ENCODE measurements at places on chromosomes 12 and 14. TPM values are rescaled to one million over a fixed set of nuclear protein-coding genes. Genes with fewer than 3 reads are reported as not detected.

- no peak for DNase-seq
Observed at GRCh38 chr14:89014569-89014850, 190.1 kb downstream of the TTC8 start.

GRCh38 chr12:6641131-6641530 is 5.4 kb upstream of the LPAR5 start:
- no peak for DNase-seq

DNA sequence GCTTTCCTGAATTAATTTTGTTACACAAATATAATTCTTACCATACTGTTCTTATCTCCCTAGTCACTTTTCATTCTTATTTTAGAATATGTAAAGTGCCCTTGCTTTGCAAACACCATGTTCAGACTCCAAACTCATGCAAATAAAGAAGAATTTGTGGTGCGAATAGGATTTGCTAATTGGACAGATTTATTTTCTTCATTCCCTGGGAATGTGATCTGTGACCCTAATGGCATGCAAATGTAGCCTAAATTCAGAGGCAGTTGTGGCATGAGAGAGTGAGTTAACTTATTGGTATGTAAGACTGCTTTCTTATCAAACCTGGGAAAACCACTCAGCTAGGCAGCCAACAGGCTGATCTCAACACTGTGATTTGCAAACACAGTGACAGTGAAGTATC is 10.0 kb downstream of the CAPZA3 start:
- DNase-seq = no peak

DNA sequence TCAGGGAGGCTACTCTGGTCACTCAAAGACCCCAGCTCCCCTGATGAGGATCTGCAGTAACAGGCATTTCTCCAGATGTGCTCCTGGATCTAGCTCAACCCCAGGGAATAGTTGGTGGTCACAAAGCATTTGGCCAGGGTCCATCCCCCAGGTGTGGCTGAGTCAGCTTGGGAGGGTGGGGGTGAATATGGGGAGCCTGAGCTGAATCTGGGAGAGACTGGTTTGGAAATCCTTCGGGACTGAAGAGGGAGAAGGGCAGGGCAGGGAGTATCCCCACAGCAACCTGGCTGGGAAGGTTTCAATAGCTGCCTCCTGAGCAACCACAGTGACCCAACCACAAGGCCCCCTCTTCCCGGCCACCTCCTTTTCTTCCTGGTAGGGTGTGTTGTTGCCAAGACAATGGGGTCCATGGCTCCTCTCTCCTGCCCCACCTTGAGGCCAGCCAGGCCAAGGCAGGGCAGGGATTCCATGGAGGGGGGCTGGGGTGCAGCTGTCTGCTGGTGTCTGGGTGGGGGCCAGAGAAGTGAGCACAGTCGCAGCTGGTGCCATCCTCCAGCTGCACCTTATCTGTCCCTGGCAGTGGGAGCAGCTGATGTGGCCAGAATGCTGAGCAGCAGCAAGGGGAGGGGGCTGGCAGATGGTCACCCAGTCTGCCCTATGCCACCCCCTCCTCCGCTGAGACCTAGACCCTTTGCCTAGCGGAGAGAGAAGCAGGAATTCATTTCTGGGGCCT is 5.5 kb downstream of the ASIC1 start:
- DNase-seq = no peak

- no peak for DNase-seq
Observed at GRCh38 chr12:108821407-108822397, 35.7 kb downstream of the SSH1 start.

DNA sequence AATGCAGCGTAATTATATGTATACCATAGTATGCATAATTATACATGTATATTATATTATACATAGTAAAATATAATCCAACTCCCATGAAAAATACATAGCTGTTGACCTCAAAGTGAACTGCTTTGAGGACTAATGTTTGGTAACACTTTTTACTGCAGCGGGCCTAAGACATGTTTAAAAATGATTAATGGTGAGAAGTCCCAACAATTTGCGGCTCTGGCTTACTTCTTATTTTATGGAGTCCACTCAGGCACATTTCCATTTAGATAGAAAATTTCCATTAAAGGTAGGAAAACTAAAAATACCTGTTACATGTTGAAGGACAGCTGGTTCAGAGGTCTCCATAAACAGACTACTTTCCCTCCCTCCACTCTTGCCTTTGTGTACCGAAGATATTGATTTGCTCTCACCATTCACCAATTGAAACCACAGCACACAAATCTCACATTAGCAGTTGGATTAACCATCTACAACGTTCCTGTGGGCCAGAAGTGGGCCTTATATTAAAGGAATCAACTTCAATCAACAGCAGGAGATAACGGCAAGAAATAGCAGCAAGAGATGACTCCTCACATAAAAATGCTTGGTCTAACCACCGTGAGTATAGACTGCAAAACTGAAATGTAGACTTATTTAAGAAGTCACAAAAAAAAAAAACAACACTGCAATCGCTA is 14.1 kb upstream of the NT5DC3 start:
- no peak for DNase-seq

DNA sequence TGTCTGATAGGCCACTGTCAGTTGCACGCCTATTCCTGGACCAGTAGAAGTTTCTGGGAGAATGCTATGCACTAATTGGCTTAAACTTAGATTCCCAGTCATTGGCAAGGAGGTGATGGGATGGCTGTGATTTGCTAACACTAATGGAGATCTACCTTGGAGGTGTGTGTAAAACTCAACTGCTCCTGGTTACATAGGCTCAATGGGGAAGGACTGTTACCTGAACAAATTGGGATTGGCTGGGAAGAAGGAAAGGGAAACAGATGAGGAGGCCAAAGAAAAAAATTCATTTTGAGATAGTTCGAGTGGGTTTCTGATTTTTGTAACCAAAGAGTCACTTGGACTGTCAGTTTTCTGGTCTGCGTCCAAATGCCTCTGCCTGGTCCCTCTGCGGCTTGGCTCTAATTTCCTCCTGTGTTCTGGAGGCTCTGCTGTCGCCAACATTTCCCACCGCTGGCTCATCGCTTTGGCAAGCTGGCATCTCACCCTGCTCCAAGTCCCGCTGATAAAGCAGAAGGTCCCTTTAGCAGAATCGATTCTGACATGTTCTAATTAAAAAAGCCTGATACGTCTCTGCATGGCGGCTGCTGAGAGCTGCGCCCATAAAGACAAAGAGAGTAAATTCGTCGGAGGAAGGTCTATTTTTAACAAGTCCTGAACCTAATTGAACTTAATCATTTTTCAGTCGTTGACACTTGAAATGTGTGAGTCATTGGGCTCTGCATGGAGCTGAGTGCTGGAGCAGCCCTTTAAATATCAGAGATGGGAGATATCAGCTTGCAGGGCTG is 2.0 kb upstream of the CCDC63 start:
- DNase-seq = no peak

The HAL gene
- polyA plus RNA-seq = not detected
